Activated CD4-positive, alpha-beta T cell treated with anti-CD3 and anti-CD28 coated beads, Interleukin-2, amount 50 U/mL, for 24 hours (primary cell): ENCODE measurements at places on chromosomes 7 and 10.

- DNase-seq = no peak
These were observed 20.0 kb downstream of the STRIP2 start for GRCh38 chr7:129454249-129454551.

GRCh38 chr10:97798958-97799610 is 27.3 kb upstream of the SFRP5 start:
- no peak for DNase-seq

DNA sequence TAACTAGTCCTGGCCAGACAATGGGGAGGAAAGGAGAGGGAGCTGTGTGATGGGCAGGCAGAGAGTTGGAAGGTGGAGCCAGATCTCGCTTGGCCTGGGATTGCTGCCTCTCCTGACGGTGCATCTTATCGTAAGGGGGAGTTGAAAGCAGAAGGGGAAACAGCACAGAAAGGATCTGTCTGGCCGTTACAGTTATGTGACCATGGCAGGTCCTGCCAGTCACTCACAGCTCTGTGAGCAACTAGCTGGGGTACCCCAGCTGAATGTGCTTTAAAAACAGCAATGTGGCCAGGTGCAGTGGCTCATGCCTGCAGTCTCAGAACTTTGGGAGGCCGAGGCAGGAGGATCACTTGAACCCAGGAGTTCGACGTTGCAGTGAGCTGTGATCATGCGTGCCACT is 8.1 kb downstream of the BLVRA start:
- DNase-seq = no peak

- no peak for DNase-seq
These were observed 300.9 kb upstream of the C7orf33 start for GRCh38 chr7:148289630-148290029.

DNA sequence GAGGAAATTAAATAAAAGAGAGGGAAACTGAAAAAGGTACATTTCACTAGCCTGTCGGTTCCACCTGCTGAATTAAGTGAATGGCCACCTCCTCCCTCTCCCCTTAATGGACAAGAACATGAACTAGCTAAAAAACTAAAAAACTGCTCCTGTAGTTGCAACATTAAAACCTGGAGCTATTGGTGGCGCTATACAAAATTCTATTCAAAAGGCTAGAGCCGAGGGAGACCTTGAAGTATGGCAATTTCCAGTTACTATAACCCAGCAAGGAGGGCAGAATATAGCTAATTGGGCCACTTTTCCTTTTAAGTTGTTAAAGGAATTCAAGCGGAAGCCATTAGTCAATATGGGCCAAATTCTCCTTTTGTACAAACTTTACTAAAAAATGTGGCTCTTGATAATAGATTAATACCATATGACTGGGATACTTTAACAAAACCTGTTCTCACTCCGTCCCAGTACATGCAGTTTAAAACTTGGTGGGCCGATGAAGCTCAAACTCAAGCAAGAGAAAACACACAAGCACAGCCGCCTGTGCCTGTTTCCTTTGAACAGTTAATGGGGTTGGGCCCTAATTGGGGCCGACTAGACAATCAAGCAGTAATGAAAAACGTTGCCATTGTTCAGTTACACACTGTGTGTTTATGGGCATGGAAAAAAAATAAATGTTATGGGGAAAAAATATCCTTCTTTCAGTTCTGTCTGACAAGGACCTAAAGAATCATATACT is 6.5 kb upstream of the CHST3 start:
- no peak for DNase-seq

DNA sequence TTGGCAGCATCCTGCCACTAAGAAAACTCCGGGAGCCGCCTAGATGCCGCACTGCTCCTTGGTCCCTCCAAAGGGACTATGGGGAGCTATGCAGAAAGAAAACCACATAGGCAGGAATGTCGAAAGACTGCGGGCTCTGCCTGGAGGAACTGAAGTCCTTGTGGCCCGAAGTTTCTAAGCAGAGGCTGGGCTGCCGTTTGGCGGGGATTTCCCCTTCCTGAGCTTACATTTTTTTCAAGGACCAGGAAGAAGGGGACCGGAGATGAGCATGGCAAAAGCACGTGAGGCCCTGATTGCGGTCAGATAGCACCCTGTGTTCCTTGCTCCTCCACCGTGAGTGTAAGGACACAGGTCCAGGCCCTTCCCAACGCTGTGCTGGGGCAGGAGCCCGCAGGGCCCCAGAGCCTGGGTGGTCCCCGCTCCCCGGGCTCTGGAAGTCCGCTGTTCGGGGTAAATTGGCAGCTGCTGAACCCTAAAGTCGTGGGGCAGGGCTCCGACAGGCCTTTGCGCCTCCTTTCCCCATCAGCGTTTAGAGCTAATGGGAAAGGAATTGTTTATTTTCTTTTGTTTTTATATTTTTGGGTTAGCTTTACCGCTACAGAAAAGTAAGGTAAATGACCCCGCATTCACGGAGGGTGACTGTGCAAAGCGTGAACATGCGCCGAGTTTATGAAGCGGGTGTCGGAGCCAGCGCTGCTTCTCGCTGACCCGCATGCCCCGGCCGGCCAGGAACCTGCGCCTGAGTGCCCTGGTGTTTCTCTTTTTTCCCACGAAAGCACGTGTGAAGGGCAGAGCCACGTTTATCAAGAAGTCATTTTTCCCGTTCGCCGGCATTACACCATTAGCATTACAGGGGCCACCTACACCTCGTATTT is 356.5 kb upstream of the ZNF32 start:
- no peak for DNase-seq

- DNase-seq = no peak
These were observed 302.9 kb downstream of the BAMBI start for GRCh38 chr10:28980264-28980663.

DNA sequence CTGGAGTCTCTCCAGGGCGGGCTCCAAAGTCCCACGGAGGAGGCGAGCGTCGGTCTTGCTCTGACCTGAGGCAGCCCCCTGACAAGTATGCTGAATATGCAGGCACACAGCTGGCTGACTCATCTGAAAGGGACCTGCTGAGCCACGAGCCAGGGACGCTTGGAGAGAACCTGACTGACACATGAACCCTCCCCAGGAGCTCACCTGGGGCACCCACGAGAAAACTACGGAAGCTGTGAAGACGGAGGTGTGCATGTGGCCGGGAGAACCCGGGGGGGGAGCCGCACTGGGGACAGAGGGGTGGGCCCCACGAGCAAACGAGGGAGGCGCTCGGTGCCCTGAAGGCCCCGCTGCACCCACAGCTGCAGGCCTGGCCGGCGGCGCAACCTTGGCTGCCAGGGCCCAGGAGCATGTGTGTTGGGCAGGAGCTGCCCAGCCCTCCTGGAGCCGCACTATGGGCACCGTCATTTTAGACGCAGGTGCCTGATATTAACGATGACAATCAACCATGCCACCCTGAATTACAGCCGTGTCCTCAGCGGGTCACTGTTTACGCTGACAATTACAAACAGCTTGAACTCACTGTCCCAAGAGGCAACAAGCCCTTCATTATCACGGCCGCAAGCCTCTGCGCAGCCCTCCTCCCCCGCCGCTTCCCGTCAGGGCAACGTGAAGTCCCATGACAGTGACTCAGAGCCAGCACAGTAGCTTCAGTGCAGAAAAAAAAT is 64.7 kb downstream of the DIP2C start:
- DNase-seq = no peak

DNA sequence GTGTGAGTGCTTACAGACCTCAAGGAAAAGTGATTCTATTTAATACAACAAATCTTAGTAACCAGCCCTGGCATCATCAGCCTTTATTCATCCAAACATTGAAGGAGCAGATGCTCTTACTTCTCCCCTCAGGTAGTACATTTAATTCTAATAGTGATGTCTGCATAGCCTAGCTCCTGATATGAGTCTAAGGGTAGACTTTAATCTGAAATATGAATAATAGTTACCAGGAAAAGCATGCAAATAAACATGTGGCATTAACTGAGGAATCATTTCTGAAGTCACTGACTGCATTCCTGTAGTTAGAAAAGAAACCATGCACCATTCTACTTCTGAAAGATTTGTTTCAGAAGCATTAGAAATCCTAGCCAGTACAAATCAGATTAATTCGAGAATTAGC is 25.7 kb upstream of the LMBR1 start:
- DNase-seq = no peak

- no peak for DNase-seq
These were observed 52.0 kb downstream of the GTF2IRD1 start for GRCh38 chr7:74505471-74506324.

- DNase-seq = no peak
These were observed 44.7 kb downstream of the GUSB start for GRCh38 chr7:65937296-65937695.

DNA sequence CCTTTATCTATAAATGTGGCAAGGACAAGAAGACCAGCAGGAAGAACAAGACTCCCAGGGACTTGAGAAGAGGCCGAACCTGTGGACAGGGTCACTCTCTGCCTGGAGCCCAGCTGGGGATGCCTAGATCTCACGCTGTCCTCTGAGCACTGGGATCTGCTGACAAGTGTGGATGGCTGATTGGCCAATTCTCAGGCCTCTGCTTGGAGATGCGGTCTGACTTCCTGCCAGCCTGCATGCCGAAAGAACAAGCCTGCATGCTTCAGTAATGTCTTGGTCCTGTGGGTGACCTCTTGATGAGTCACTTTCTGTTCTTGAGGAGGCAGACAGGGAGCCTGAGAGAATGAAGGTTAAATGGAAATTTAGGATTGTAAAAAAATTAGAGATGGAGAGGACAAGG is 84.7 kb downstream of the TMEM178B start:
- DNase-seq = no peak

- no peak for DNase-seq
These were observed 104.1 kb downstream of the LHPP start for GRCh38 chr10:124565565-124566221.

- DNase-seq = no peak
These were observed at the start of gene PON3 for GRCh38 chr7:95396136-95397032. TSS of gene PON3 (minus strand) at chr7:95396375. CDS start at chr7:95396350, 25 bp downstream.

DNA sequence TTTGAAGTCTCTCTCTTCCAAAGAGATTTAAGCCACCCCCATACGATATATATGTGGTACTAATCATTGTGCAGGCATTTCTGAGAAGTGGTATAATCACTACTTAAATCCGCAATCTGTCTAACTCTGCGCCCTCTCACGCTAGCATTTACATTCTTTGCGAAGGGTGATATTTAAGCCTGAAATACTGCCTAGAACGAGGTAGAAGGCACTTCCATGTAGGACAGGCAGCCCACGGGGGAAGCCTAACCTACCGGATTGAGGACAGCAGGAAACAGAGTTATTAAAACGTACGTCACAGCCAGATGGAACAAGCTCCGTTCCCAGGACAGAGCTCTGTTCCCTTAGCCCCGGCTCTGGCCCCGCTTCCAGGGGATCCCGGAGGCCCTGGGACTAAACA is 59.3 kb upstream of the ECHDC3 start:
- no peak for DNase-seq

DNA sequence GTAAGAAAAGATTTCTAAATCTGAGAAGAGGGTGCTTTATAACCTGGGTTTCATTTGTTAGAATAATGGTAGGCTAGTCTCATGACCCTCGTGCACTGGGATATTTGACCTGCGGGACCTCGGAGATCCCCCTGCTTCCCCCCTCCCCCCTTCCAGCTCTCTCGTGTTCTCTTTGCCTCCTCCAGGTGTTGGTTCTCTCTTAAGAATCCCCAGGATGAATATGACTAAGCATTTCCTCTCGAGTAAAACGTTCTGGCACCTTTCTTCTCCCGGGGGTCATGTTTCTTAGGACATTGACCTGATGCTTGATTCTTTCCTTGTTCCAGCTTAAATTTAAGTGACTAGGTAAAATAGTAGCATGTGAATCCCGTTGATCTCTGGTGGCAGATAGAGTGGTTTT is 71.2 kb downstream of the SHH start:
- no peak for DNase-seq

GRCh38 chr7:24812305-24812945 is 55.2 kb upstream of the GSDME start:
- DNase-seq = peak; percentile 23

DNA sequence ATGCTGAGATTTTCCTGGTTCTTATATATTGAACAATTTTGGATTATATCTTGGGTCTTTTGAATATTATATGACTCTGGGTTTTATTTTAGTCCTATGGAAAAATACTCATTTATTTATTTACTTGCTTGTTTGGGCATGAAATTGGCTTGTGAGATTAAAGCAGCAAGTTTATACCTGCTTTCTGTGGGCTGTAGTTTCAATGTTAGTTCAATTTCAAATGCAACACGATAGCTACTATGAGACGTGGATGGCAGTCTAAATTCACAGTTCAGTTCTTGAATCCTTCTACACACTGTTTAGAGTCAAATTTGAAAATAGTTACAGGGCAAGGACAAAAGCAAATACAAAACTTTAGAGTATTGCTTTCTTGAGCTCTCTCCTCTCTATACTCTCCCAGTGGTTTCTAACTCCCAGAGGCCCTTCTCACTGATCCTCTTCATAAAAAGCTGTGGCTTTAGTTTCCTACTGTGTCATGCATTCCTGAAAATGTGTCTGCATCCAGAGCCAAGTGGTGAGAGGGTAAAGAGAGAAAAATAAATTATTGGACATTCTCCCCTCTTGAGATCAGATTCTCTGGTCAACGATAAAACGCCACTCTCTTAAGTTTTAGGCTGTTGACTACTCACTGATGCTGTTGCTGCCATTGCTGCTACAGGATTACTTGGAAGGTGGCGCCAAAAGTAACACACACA is 34.4 kb downstream of the POLR1F start:
- DNase-seq = no peak

DNA sequence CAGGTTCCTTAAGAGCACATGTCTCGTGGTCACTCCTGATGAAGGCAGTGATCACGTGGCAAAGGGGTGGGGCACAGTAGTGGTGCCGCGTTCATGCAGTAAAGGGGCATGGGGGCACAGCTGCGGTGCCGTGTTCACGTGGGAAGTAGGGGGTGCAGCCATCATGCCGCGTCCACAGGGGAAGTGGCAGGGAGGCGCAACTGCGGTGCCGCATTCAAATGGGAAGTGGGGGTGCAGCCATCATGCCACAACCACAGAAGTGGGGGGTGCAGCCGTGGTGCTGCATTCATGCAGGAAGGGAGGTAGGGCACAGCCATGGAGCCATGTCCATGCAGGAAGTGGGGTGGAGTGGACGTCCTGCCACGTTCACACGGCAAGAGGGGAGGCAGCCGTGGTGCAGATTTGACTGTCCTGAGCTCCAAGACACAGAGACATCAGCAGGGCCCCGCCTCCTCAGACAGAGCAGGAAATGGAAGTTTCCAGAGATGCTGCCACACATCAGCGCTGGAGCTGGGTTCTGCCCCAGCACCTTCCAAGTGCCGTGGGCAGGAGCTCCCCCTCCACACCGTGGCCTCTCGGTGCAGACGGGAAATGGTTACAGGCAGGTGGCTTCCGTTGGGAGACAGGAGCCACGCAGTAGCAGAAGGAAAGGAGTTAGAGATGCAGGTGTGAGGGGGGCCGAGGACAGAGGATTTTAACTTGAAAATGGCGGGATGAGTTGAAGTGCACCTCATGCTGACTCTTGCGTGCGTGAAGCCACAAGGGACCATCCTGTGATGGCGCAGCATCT is 95.0 kb upstream of the DDC start:
- no peak for DNase-seq

GRCh38 chr7:158123214-158123613 is 464.4 kb downstream of the PTPRN2 start:
- DNase-seq = no peak

DNA sequence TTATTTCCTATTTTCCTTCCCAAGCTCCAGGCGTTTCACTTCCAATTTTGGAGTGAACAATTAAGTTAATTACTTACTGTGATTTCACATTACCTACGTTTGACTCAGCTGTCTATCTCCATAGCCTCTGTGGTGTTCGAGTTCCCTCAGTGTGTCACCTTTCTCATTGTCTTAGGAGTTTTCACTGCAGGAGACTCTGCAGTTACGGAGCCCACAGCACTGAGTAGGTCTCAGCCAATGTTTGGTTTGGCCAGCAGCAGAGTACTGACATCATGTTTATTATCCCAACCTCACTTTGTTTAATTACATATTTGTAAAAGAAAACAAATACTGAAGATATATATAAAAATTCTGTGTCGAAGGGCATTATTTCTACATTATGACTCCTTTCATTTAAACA is 1123.9 kb downstream of the CNTNAP2 start:
- DNase-seq = no peak
